Stimulated activated CD8-positive, alpha-beta memory T cell treated with anti-CD3 and anti-CD28 coated beads, Interleukin-2, amount 100 ng/mL, for 48 hours (primary cell): ENCODE measurements at places on chromosomes 5 and 9.

GRCh38 chr5:115461506-115462290 is 82.9 kb downstream of the FEM1C start:
- DNase-seq = no peak

DNA sequence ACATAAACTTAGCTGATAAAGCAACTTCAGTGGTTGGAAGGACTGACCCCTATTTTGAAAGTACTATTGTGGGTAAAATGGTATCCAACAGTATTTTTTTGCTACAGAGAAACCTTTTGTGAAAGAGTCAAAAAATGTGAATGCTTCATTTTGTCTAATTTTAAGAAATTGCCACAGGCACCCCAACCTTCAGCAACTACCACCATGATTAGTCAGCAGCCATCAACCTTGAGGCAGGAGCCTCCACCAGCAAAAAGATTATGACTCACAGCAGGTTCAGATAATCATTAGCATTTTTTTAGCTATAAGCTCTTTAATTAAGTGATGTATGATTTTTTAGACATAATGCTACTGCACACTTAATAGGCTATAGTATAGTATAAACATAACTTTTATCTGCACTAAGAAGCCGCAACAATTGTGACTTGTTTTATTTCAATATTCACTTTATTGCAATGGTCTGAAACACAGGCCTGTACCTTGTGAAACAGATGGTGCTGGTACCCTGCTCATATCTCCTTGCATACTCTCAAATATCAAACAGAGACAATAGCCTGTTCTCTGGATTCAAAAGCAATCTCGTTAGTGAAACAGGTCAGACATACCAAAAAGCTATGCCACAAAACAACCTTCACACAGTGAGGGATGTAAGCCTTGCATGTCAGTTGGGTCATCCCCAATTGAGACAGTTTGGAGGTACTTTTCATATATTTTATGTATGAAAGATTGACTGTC is 261.2 kb upstream of the FAM174A start:
- DNase-seq = no peak

- DNase-seq = no peak
Measured at GRCh38 chr9:136868644-136869043, 2.5 kb upstream of the EDF1 start.

- no peak for DNase-seq
Measured at GRCh38 chr5:151082282-151082902, 1.6 kb upstream of the TNIP1 start.

- no peak for DNase-seq
Measured at GRCh38 chr9:80285326-80285725, 713.6 kb downstream of the TLE4 start.

- DNase-seq = no peak
Measured at GRCh38 chr5:149257889-149258705, 13.6 kb upstream of the AFAP1L1 start.

- no peak for DNase-seq
Measured at GRCh38 chr9:134605966-134606357, 35.6 kb upstream of the COL5A1 start.

GRCh38 chr5:115977096-115977495 is 14.8 kb downstream of the LVRN start:
- DNase-seq = no peak

DNA sequence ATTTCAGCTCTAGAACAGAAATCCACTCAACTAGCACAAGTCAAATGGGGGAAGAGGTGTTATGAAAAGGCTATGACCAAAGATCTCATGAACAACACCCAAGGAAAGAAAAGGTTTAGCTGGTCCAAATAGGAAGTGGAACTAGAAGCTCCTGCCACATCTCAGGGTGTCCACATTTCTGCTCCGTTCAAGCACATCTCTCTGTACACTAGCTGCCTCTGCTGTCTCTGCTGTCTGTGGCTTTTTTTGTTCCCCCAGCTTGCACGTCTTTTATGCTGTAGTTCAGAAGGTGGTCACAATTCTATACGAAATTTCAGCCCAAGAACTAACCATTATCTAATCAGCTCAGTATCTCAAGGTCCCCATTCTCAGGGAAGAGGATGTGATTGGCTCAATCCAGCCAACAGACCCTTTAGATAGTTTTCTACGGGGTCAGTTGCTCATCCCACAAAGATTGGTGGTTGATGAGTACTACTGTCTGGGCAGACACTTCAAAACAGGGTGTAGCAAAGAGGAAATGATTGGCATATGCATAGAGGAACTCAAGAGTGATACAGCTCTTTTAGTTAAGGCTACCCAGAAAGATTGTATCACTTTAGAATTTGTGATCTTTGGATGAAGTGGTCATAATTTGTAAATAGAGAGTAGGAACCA is 44.0 kb downstream of the FANCC start:
- no peak for DNase-seq

GRCh38 chr9:134518004-134518606 is 123.5 kb upstream of the COL5A1 start:
- DNase-seq = no peak

GRCh38 chr5:13866792-13867191 is 77.7 kb downstream of the DNAH5 start:
- no peak for DNase-seq
